PC-3 (cell line): ENCODE measurements at places on chromosomes 16 and 17. TPM values are rescaled to one million over a fixed set of nuclear protein-coding genes. Genes with fewer than 3 reads are reported as not detected.

G6PC1 gene
- not detected in 2 replicates for total RNA-seq

GLIS2 gene
- total RNA-seq = 2.1 and 5.9 TPM in 2 replicates

PABPN1L gene
- total RNA-seq = not detected in 2 replicates

- no peak for DNase-seq
Observed at GRCh38 chr16:69522041-69522578, 43.7 kb upstream of the NFAT5 start.

DNA sequence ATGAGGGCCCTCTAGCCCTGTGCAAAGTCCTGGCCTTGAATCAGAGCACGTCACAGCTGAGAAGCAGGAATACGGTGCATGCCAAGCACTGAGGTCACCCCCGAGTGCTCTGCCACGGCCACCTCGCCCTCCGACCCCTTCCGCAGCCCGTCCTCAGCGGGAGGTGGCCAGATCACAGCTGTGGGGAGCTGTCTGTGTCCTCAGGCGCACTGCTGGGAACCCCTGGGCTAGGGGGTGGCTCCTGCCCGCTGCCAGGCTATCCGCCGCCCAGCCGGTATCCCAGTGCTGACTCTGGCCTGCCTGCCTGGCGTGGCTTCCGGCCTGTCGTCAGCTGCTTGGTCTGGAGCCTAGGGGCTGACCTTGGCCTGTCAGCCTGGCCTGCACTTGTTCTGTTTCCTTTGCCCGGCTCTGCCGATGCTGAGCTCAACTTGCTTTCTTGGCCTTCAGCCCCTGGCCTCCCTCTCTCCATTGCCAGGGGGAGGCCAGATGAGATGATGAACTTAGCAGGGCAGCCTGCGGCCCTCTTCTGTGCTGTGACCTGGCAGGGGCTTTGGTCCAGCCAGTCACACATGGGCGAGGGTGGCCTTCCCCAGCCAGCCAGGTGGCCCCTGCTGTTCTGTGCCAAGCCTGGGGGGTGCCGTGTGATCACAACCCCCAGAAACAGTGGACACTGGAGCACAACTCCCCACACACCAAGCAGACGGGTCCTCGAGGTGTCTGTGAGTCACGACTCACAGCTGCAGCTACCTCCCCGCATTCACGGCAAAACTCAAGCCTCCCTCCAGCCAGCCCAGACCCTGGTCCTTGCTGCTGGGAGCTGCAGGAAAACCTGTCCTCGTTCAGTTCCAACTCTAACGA, 77.3 kb downstream of the ZDHHC7 start:
- no peak for DNase-seq
